Stimulated activated CD4-positive, alpha-beta T cell treated with anti-CD3 and anti-CD28 coated beads, Interleukin-1b, Interleukin-23, amount 100 ng/mL, for 24 hours (primary cell): ENCODE measurements at places on chromosomes 2 and 18.

GRCh38 chr2:174618179-174618578, 20.6 kb upstream of the WIPF1 start:
- no peak for DNase-seq

GRCh38 chr2:241733391-241734207, 831 bp upstream of the D2HGDH start:
- DNase-seq, result no peak

GRCh38 chr2:69089998-69090397, 77.0 kb downstream of the ANTXR1 start:
- no peak for DNase-seq

DNA sequence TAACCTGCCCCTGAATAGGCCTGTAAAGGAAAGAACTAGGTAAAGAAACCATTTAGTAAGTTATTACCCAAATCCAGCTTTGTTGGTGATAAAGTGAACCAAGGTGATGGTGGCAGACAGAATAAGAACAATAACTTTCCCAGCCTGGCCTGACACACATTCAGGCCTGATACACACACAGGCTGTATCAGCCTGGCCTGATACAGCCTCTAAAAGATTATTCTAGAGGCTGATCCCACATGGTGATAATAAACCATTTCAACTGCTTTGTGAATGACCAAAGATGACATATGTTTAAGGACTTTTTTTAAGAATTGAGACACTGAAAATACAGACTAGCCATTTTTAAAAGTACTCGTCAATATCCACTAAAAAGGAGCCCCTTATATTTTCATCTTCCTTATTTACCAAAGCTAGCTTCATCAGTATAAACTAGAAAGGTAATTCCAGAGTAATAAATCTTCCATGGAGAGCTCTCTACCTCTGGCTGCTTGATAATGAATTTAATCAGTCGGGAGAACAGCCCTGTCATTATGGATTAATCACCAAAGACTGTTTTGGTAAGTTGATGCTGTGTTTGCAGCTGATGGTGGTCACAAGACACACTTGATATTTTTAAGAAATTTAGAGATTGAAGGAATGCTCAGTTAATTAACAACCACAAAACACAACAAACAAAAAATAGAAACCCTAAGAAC, 77.2 kb downstream of the SLC8A1 start:
- no peak for DNase-seq
